ENCODE measurements at places on chromosomes 6 and 20. TPM values are rescaled to one million over a fixed set of nuclear protein-coding genes. Genes with fewer than 3 reads are reported as not detected.
A peak's percentile ranks its signal among the peaks of the same experiment; 100 is the strongest.

The MYL9 gene
- total RNA-seq = 141 TPM

- no peak for DNase-seq
Measured at GRCh38 chr20:48550814-48551213, 277.0 kb downstream of the PREX1 start.

The TAGAP gene
- total RNA-seq = not detected

- no peak for DNase-seq
Measured at GRCh38 chr6:144347448-144347759, 62.3 kb downstream of the UTRN start.

The HCRTR2 gene
- total RNA-seq = not detected

DNA sequence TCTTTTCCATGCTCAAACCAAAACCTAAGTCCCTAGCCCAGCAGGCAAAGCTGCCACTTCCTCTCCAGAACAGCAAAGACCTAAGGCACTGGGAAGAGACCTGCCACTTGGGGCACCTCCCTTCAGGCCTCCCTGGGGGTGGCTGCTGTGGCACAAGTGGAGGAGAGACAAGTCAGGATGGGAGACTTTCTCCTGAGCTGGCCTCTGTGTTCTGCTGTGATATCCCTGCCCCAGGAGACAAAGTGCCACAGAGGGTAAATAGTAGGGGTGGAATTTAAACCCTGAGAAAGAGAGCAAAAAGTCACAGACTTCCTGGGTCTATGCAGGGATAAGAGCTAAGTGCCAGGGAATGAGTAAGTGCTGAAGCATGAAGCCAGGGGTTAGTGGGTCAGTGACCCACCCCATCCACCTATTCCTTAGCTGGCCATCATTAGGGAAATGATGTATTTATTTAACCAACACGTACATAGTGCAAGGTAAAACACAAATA, 84.2 kb downstream of the MRPL14 start:
- peak; percentile 69 for DNase-seq

DNA sequence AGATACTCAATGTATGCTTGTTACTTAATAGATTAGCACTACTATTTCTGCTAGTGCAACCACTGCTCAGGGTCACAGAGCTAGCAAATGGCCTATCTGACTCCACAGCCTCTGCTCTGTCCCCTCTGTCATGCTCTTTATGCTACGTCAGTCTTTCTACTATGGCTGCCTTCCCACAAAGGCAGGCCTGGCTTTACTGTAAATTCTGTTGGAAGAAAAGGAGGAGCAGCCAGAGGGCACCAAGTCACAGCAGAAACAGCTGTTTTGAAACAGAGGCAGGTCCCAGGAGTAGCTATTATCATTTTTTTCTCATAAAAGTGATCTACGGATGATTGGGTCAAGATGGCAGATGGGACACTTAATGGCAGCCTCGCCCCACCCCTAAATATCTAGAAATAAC, 10.0 kb upstream of the ELMO2 start:
- no peak for DNase-seq

The FOXA2 gene
- not detected for total RNA-seq

- DNase-seq = no peak
Measured at GRCh38 chr6:158017621-158018040, 36.0 kb downstream of the SYNJ2 start.

All from osteoblast (primary cell).